ENCODE measurements at places on chromosomes 11 and 22.
A peak's percentile ranks its signal among the peaks of the same experiment; 100 is the strongest.

DNA sequence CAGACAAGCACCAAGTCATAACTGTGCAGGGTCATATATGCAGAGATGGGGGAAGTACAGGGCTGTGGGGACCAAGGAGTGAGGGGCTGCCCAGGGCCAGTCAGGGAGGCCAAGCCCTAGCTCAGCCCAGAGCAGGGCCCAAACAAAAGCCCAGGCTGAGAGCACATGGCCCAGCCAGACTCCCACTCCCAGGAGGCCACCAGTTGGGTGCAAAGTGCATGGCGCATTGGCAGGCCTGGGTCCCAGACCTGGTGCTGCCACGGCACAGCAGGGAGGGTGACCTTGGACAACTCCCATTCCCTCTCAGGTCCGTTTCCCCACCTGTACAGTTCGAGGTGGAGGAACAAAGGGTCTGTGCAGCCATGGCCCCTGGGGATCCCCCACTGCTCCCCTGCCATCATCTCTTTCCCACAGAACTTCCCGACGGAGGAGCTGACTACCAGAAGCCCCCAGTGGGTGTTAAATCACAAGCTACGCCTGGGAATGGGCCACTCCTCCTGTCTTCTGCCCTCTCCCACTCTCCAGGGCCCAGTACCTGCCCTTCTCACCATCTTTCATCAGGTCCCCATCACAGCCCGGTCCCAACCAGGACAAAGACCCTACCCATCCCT lies 608 bp downstream of the NIPSNAP1 start:
- DNase-seq: no peak

DNA sequence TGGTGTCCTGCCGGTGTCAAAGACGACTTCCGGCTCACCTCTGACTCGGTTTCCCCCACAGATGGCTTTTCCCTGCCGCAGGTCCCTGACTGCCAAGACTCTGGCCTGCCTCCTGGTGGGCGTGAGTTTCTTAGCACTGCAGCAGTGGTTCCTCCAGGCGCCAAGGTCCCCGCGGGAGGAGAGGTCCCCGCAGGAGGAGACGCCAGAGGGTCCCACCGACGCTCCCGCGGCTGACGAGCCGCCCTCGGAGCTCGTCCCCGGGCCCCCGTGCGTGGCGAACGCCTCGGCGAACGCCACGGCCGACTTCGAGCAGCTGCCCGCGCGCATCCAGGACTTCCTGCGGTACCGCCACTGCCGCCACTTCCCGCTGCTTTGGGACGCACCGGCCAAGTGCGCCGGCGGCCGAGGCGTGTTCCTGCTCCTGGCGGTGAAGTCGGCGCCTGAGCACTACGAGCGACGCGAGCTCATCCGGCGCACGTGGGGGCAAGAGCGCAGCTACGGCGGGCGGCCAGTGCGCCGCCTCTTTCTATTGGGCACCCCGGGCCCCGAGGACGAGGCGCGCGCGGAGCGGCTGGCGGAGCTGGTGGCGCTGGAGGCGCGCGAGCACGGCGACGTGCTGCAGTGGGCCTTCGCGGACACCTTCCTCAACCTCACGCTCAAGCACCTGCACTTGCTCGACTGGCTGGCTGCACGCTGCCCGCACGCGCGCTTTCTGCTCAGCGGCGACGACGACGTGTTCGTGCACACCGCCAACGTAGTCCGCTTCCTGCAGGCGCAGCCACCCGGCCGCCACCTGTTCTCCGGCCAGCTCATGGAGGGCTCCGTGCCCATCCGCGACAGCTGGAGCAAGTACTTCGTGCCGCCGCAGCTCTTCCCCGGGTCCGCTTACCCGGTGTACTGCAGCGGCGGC lies 5.5 kb downstream of the B3GNT6 start:
- no peak for DNase-seq

- DNase-seq: no peak
Observed at GRCh38 chr11:3929232-3929631, 73.8 kb downstream of the STIM1 start.

GRCh38 chr22:20595461-20595860 lies 88.1 kb downstream of the MED15 start:
- DNase-seq: no peak

GRCh38 chr22:48485149-48486133 lies 1342.2 kb downstream of the BRD1 start:
- DNase-seq: no peak

- DNase-seq: no peak
Observed at GRCh38 chr11:69011624-69012091, 1.4 kb downstream of the MRGPRF start.

DNA sequence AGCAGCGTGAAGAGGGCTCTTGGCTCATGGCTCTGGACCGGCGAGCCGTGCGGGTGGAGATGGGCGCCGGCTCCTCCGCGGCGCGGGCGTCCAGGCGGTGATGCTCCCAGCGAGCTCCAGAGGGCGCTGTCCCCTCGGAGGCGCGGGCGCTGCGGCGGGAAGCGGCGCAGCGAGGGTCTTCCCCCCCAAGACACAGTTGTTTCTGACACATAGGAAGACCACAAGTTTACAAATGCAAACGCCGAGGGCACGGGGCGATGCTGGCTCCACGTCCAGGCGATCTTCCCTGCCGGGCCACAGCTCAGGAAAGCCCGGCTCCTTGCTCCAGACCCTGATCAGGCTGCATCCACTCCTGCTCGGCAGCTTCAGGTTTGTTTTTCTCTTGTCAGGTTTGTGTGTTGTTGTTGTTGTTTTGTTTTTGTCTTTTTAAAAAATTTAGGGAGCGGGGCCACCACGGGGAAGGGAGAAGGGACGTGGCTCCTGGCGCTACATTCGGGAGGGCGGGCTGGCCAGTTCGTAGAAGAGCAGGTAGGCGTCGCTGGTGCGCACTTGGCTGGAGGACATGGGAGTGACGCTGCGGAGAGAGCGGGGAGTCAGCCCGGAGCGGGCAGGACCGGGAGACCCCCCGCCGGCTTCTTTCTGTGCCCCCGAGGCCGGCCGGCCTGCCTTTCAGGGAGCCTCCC lies 10.0 kb upstream of the MFRP start:
- DNase-seq: peak; percentile 52

DNA sequence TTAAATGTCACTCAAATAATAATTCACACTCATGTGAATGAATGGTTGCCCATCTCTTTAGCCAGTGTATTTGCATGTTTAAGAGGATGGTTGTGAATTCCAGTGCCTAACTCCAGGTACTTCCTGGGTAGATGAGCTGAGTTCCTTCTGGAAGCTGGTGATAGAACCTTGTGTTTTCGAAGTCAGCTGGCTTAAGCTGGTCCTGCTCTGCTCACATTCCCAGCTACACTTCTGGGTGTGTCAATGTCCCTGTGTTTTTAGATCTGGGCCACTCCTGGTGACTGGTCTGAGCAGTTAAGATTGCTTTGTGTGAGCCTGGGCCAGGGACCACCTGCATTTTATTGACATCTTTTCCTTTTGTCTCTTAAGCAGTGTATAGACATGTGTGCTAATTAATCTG lies 10.6 kb downstream of the TEAD1 start:
- no peak for DNase-seq
